Ascending aorta (tissue), 2 donors: ENCODE measurements at places on chromosomes 2 and 18. TPM values are rescaled to one million over a fixed set of nuclear protein-coding genes. Genes with fewer than 3 reads are reported as not detected.
A peak's percentile ranks its signal among the peaks of the same experiment; 100 is the strongest.

GRCh38 chr2:73110168-73111072, 2.3 kb downstream of the RAB11FIP5 start:
- peak overlapping the region; percentile 84 for H3K4me3 ChIP-seq
- H3K36me3 ChIP-seq, result no peaks in the 10 kb centered on the region
- no peak for DNase-seq
- H3K27ac ChIP-seq, result peak overlapping the region; percentile 98
- H3K27me3 ChIP-seq, result no peaks in the 10 kb centered on the region
- H3K4me1 ChIP-seq, result peaks cover 35% of the 10 kb centered on the region

Gene STPG4
- not detected for total RNA-seq

Gene VSNL1
- total RNA-seq, result not detected

- DNase-seq, result no peak
- no peak overlapping the region for H3K4me3 ChIP-seq
- H3K4me1 ChIP-seq, result no peaks in the 10 kb centered on the region
- H3K36me3 ChIP-seq, result no peaks in the 10 kb centered on the region
- no peak overlapping the region for H3K27ac ChIP-seq
These were observed 819.4 kb downstream of the DCDC2C start for GRCh38 chr2:4522498-4523421.

- no peak for DNase-seq
- H3K27ac ChIP-seq, result no peak overlapping the region
- H3K27me3 ChIP-seq, result no peaks in the 10 kb centered on the region
- H3K4me3 ChIP-seq, result no peak overlapping the region
- H3K36me3 ChIP-seq, result peaks cover 11% of the 10 kb centered on the region
- no peaks in the 10 kb centered on the region for H3K4me1 ChIP-seq
These were observed 7.0 kb upstream of the ERFE start for GRCh38 chr2:238151628-238152235.

Gene HOXD9
- not detected for total RNA-seq

DNA sequence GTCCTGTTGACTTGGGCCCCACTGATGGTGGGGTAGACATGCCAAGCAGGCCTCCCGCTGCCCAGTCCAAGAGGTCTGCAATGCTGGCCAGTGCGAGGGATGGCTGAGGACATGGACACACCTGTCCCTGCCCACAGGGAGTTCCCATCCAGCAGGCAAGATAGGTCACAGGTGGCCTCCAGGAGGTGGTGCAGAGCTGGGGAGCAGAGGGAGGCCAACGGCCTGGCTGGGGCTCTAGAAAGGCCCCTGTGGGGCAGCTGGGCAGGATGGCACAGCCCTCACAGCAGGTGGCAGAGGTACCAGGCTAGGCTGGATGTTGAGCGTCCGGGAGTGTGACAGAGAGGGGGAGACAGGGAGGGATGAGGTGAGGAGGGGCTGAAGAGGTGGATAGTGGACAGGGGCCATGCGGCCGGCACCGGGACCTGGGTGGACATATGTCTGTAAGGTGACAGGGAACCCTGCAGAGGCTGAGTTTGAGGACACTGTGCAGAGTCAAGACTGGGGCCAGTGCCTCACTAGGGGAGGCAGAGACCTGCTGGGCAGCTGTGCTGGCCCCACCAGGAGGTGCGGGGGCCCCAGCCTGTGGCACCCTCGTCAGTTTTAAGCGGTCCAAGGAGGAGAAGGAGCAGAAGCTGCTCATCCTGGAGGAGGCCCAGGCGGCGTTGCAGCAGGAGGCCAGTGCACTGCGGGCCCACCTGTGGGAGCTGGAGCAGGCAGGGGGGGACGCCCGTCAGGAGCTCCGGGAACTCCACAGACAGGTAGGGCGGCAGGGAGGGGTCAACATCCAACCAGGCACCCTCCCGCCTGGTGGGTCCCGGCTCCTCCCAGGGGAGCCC, 34.3 kb upstream of the SNED1 start:
- no peaks in the 10 kb centered on the region for H3K4me1 ChIP-seq
- H3K27me3 ChIP-seq, result no peaks in the 10 kb centered on the region
- no peak overlapping the region for H3K27ac ChIP-seq
- DNase-seq, result no peak
- no peak overlapping the region for H3K4me3 ChIP-seq
- no peaks in the 10 kb centered on the region for H3K36me3 ChIP-seq
